Spinal cord (tissue), 10 donors: ENCODE measurements at places on chromosomes 2 and 18. TPM values are rescaled to one million over a fixed set of nuclear protein-coding genes. Genes with fewer than 3 reads are reported as not detected.

The IL1RL1 gene
- 1.1 TPM for total RNA-seq

The FBXO48 gene
- 0.72 TPM for total RNA-seq

The CXCR2 gene
- 0.06 TPM for total RNA-seq

The CPS1 gene
- 15.6 TPM for total RNA-seq

The TRABD2A gene
- total RNA-seq: 0.69 TPM

The ANTXR1 gene
- total RNA-seq: 45.7 TPM

The SYT4 gene
- 36.4 TPM for total RNA-seq

The CHRND gene
- total RNA-seq: 0.17 TPM

DNA sequence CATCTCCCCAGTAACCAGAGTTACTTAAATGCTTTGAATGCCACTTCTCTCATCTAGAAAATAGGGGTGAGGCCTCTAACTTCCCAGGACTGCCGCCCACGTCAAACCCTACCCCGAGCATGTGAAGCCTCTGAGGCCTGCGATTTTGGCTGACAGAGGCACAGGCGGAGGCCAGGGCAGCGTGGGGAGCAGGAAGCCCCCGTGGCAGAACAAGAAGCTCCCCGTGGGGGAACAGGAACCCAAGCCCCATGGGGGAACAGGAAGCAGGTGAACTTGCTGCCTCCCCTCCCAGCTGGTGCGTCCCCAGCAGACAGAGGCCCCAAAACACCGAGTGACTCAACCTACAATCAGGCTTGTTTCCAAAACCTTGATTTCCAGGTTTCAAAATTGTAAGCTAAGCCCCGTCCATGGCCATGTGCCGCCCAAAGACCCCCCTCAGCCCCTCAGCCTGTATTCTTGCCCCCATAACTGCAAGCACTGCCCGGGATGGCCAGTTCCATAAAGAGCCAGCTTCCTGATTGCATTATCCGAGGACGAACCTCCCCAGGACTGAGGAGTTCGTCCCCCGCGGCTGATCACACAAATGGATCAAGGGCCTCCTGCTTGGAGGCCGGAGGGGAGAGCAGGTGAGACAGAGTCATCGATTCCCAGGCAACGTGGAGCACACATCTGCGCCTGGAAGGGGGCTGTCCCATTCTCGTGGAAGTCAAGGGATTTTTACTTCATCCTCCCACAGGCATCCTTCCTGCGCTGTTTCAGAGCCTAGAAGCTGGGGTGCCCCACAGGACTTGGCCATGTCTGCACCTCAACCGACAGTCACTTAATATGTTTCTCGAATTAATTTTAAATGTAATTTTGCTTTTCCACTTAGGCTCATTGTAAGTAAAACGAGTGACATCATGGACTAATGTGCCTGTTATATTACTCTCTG lies 36.3 kb upstream of the CTDP1 start:
- no peaks in the 10 kb centered on the region for H3K36me3 ChIP-seq
- no peak overlapping the region for H3K4me3 ChIP-seq
- H3K27me3 ChIP-seq: peaks cover 23% of the 10 kb centered on the region
- no peak for DNase-seq
- peaks cover 24% of the 10 kb centered on the region for H3K4me1 ChIP-seq

- no peaks in the 10 kb centered on the region for H3K4me1 ChIP-seq
- H3K4me3 ChIP-seq: no peak overlapping the region
- H3K27me3 ChIP-seq: no peaks in the 10 kb centered on the region
- H3K36me3 ChIP-seq: no peaks in the 10 kb centered on the region
Measured at GRCh38 chr2:147501968-147502367, 342.9 kb upstream of the ACVR2A start.

DNA sequence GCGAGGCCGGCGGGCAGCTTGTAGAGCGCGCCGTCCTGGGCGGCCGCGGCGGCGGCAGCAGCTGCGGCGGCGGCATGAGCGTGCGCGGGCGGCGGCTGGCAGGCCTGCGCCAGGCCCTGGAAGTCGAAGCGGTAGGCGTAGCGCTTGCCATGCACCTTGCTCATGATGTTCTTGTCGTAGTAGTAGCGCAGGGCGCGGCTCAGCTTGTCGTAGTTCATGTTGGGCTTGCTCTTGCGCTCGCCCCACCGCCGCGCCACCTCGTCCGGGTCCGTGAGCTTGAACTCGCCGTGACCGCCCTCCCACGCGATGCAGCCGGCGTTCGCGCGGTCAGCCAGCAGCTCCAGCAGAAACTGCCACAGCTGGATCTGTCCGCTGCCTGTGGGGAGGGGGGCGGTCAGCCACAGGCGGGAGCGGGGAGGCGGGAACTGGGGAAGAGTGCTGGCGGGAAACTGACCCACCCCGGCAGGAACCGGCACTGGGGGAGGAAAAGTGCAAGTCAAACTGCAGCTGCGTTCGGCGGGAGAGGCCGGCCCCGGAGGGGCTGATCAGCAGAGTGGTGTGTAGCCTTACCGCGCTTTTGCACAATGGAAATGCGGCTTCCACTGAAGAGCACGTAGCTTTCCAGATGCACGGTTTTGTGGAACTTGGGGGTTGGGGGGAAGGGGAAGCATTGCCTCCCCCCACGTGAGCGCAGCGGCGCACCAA lies 3.0 kb downstream of the FEV start:
- H3K4me1 ChIP-seq: peaks cover 48% of the 10 kb centered on the region
- no peaks in the 10 kb centered on the region for H3K36me3 ChIP-seq
- DNase-seq: no peak
- H3K27me3 ChIP-seq: peaks cover 91% of the 10 kb centered on the region
- peak overlapping the region; percentile 12 for H3K4me3 ChIP-seq

- no peaks in the 10 kb centered on the region for H3K36me3 ChIP-seq
- no peak for DNase-seq
- no peak overlapping the region for H3K4me3 ChIP-seq
- peaks cover 36% of the 10 kb centered on the region for H3K4me1 ChIP-seq
Measured at GRCh38 chr2:101754618-101755017, 57.1 kb downstream of the MAP4K4 start.

DNA sequence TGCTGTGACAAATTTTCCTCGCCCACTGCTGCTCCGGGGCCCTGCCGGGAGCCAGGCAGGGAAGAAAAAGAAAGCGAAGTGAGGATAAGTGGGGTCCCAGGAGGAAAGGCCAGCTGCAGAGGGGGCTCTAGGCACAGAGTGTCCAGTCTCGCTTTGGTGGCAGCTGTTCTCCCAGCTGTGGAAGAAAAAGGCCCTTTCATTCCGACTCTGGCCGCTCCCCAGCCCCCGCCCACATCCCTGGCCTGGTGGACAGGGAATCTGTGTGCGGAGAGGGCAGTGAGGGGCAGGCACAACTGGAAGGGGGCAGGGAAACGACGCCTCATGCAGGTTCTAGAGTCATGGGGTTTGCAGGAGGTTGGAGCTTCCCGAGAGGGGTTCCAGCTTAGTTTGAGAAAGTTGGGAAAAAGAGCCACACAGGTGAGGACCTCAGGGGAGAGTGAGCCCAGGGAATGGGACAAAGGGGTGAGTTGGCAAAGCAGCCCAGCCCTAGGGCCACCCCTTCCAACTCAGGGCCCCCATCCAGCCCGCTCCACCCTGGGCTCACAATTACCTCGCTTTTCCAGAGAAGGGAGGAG lies 1.8 kb downstream of the RTKN start:
- peak; percentile 57 for DNase-seq
- H3K36me3 ChIP-seq: peaks cover 7% of the 10 kb centered on the region
- H3K27ac ChIP-seq: peak overlapping the region; percentile 98
- peaks cover 54% of the 10 kb centered on the region for H3K4me1 ChIP-seq
- H3K4me3 ChIP-seq: peak overlapping the region; percentile 63

- no peak overlapping the region for H3K4me3 ChIP-seq
- DNase-seq: no peak
- H3K36me3 ChIP-seq: peaks cover 22% of the 10 kb centered on the region
Measured at GRCh38 chr2:37020212-37020886, 54.0 kb upstream of the STRN start.

- H3K4me3 ChIP-seq: no peak overlapping the region
- peaks cover 3% of the 10 kb centered on the region for H3K27me3 ChIP-seq
- peaks cover 5% of the 10 kb centered on the region for H3K4me1 ChIP-seq
- DNase-seq: no peak
- no peak overlapping the region for H3K27ac ChIP-seq
Measured at GRCh38 chr2:160401895-160402294, 91.7 kb downstream of the RBMS1 start.

DNA sequence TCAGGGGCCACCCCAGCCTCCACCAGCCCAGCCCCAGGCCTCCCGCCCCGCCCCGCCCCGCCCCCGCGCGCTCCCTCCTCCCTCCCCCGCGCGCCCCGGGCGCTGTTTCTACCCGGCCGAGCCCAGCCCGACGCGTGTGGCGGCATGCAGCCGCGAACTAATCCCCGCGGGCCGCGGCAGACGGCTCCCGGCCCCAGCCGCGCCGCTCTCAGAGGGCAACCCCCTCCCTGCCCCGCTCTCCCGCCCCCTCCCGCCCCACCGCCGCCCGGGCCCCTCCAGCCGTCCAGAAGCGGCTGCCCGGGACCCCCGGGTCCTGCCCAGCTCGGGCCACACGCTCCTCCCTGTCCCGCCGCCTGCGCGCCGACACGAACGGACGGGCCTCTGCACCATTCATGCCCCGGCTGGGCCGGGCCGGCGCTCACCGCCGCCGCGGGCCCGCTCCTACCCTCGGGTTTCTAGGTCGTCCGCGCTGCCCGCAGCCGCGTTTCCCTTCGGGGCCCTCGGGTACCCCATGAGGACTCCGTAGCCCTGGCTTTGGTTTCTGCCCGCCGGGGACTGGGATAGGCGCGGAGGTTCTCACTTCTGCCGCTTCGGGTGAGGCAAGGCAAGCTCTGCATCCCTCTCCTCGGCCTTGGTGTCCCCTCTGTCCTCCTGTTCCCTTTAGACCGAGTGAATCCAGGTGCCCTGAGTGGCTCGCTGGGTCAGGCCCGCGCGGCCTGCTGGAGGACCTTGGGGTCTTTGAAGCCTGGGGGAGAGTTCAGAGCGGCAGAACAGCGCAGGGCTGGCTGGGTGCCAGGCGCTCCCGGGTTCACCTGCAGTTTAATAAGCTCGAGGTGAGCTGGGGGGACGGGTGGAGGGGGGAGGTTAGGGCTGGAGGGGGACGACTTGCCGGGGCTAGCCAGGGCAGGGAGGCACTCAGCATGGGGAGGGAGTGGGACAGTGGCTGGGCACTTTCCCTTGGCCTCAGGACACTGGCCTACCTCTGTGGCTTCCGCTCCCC lies 3.1 kb downstream of the WNT10A start:
- peaks cover 35% of the 10 kb centered on the region for H3K4me1 ChIP-seq
- H3K36me3 ChIP-seq: no peaks in the 10 kb centered on the region
- H3K4me3 ChIP-seq: no peak overlapping the region
- H3K27ac ChIP-seq: no peak overlapping the region

DNA sequence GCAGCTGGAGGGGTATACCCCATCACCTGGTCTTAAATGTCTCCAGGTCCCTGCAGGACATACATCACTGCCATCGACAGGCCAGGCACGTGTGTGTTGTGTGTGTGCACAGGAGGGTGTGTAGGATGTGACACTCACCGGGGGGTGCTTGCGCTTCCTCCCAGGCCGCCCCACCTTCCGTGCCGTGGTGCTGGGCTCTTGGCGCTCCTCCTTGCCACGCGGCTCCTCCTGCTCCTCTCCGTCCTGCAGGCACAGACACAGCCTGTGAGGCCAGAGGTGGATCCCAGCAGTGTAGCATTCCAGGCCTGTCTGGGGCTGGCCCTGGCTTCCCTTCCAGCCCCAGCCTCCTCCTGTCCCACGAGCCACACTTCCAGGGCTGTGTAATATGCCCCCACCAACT lies 41.7 kb downstream of the DNMT3A start:
- H3K27me3 ChIP-seq: no peaks in the 10 kb centered on the region
- peaks cover 78% of the 10 kb centered on the region for H3K36me3 ChIP-seq
- DNase-seq: no peak
- peaks cover 49% of the 10 kb centered on the region for H3K4me1 ChIP-seq
- H3K27ac ChIP-seq: no peak overlapping the region

GRCh38 chr2:199147216-199147615 lies 310.5 kb downstream of the SATB2 start:
- H3K36me3 ChIP-seq: no peaks in the 10 kb centered on the region
- no peaks in the 10 kb centered on the region for H3K4me1 ChIP-seq
- H3K27ac ChIP-seq: no peak overlapping the region
- no peak for DNase-seq
- H3K27me3 ChIP-seq: no peaks in the 10 kb centered on the region

DNA sequence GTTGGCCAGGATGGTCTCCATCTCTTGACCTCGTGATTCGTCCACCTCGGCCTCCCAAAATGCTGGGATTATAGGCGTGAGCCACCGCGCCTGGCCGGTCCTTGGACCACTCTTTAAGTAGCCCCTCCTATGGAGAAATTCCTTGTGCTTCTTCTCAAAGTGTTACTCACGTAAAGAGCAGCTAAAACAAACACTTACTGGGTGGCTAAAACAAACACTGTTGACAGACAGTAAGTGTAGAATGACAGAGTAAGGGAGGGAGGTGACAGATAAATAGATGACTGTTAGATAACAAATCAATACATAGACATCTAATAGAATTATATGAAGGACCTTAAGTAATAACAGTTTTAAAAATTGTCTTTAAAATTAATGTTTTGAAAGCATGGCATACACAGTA lies 40.9 kb upstream of the RASGRP3 start:
- H3K4me3 ChIP-seq: no peak overlapping the region
- H3K27me3 ChIP-seq: no peaks in the 10 kb centered on the region

GRCh38 chr2:127373362-127374083 lies 14.3 kb downstream of the MAP3K2 start:
- no peaks in the 10 kb centered on the region for H3K4me1 ChIP-seq
- H3K27ac ChIP-seq: no peak overlapping the region
- no peak for DNase-seq
- H3K27me3 ChIP-seq: no peaks in the 10 kb centered on the region

GRCh38 chr2:143431316-143431715 lies 302.1 kb downstream of the ARHGAP15 start:
- H3K27ac ChIP-seq: no peak overlapping the region
- H3K4me1 ChIP-seq: no peaks in the 10 kb centered on the region
- no peak overlapping the region for H3K4me3 ChIP-seq
- no peaks in the 10 kb centered on the region for H3K27me3 ChIP-seq
- H3K36me3 ChIP-seq: no peaks in the 10 kb centered on the region

DNA sequence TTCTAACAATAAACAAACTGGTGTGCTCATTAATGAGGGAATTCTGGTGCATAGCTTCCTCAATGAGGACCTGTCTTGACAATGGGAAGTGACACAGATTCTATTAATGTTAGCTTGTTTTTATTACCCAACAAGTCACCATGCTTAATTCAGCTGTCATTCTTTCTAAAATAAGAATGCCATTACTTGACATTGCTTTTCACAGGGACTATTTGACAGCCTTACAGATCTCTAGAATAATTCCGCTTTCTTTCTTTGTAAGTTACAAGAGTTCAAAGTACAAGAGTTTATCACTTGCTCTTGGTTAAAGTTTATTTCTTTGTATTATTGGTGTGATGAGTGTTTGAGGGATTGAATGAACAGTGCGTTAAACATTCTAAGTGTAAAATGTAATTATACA lies 127.0 kb upstream of the COL5A2 start:
- no peaks in the 10 kb centered on the region for H3K36me3 ChIP-seq
- no peak overlapping the region for H3K27ac ChIP-seq
- no peaks in the 10 kb centered on the region for H3K27me3 ChIP-seq
- no peaks in the 10 kb centered on the region for H3K4me1 ChIP-seq
- H3K4me3 ChIP-seq: no peak overlapping the region
